ENCODE measurements at places on chromosomes 13 and 19.

DNA sequence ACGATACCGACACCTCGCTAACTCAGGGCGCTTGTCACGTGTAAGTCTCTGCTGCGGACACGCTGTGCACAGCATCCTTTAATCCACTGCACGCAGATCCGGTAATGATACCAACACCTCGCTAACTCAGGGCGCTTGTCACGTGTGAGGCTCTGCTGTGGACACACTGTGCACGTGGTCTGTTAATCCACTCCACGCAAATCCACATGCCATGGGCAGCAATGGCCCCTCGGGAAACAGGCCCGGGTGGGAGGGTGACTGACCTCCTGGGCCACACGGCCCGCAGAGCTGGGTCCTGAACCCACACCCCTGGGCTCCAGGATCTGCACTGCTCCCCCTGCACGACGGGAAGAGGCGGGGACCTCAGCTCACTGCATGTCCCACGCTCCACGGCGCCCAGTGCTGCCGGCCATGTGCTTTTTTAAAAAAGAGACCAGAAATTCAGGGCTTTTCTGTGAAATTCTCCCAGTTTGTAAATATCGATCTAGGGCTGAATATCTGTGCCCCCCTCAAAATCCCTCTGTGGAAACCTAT, 16.1 kb downstream of the SHC2 start:
- DNase-seq, result no peak

GRCh38 chr19:15264933-15265206, 32.6 kb upstream of the EPHX3 start:
- DNase-seq, result no peak

DNA sequence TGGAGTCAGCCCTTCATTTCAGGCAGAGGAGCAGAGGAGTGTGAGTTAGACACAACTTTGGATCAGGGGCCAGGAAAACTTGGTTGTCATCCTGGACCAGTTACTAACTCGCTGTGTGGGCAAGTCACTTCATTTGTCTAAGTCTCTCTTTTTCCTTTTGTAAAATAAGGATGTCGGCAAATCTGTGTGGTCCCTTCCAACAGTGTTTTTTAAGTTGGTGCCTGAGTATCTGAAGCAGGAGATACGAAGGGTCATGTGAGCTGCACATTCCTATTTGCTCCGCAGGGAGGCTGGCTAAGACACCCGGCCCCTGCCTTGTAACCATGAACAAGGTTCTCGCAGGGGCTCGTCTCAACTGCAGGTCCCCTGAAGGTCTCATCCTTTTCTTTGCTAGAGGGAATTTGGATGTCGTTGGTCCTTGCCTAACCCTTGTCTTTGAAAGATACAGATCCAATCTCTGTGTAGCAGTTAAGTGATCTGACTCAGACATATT, 64.3 kb downstream of the LRCH1 start:
- DNase-seq, result no peak

GRCh38 chr19:18440936-18441803, 3.2 kb upstream of the ISYNA1 start:
- no peak for DNase-seq

DNA sequence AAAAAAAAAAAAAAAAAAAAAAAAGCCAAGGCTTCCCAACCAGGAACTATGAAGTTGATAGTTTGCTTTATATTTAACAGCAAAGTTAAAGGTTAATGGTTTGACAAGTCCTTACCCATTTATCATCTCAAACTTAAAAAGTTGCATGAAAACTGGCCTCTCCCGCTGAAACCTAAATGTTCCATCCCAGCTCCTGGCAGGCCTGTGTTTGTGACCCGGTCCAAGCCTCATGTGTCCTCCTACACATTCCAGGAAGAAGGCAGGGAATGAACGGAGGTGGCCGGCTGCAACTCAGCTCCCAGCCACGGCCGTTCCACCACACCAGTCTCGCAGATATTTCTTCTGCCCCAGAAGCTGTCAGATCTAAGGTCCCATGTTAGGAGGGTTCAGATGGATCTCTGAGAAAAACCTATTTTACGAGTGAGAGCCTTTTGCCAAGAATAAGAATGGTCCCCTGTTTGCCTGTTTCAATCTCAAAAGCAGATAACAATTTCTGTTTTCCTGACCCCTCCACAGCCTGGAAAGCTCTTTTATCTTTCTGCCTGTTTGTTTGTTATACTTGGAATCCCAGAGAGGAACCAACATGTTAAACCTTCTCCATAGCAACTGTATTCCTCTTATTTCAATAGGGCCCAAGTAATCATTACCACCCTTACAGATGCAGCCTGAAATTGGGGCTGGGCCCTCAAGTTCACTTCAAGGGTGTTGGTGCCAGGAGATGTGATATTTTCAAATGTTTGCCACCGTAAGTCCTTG, 56.5 kb downstream of the KCTD12 start:
- DNase-seq, result no peak

- DNase-seq, result no peak
Measured at GRCh38 chr13:61777271-61777670, 361.6 kb upstream of the PCDH20 start.

GRCh38 chr13:20667857-20668437, 35.6 kb upstream of the IL17D start:
- no peak for DNase-seq

DNA sequence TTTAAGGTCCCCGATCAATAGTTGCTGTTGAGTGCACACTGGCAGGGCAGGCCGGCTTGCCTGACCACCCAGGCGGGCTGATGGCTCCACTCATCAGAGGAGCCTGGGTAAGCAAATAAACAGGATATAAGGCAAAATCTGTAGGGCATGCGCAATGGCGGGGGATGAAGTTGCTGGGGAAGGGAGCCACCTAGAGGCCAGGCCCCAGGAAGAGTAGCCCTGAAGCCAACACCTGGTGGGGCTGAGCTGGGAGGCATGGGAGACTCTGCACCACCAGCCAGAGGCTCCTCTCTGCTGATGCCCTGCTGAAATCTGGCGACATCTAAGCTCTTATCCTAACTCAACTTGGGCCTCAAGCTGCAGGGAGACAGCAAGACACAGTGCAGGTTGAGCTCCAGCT, 324.3 kb downstream of the ZNF536 start:
- no peak for DNase-seq

DNA sequence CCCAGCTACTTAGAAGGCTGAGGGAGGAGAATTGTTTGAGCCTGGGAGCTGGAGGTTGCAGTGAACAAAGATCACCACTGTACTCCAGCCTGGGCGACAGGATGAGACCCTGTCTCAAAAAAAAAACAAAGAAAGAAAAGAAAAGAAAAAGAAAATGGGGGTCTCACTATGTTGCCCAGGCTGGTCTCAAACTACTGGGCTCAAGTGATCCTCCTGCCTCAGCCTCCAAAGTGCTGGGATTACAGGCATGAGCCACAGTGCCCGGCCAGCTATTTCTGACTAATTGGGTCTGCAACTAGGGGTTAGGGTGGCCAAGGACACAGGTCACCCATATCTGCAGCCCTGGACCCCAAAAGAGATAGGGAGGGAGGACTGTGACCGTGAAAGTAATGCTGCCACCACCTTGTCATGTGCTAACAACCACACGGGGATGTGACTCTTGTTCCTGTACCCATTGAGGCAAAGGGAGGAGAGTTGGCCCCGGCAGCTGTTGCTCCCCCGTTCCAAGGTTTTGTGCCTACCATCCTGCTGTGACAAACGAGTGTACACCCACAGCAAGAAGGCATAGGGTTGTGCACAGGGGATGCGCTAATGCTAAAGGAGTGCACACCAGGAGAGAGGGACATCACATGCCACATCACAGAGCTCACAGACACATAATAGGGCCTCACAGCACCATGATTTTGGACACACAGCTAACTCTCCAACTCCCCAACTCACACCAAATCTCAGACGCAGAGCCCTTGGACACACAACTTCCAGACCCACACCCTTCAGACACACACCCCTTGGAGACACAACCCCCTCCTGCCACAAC, 619 bp downstream of the MEF2B start:
- DNase-seq, result no peak

- DNase-seq, result no peak
Measured at GRCh38 chr13:42959615-42960014, 32.4 kb downstream of the EPSTI1 start.

DNA sequence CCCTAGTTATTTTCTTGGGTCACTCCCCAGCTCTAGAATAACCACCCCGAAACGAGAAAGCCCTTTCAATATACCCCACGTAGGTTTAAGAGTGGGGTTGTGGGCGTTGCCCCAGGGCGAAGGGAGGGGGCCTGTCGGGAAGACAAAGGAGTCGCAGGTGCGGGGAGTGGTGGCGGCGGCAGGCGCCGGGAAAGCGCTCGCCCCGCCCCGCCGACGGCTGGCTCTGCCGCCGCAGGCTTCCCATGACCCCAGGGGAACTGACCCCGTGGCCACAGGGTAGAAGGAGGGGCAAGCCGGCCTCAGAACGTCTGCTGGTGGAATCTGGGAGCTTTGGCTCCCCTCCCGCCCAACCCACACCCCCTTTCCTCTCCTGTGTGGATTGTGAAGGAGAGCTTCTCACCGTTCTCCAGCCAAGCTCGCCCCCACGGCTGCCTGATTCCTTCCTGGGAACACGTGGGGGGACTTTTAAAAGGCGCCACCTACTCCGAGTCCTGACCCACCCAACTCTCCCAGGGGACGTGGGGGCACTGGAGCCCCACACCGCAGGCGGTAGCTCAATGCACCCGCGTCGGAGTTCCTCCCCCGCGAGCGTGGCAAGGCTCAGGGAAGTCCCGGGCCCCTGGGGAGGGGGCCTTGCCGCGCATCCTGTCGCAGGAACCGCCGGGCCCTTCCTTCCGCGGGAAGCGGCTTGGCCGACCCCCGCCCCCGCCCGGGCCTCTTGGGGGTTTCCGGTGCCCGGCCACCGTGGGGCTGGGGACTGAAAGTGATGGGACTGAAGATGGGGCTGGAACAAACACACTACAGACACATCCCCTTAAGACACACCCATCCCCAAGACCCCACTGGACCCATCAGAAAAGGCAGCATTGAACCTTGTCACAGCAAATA, 5.5 kb downstream of the IER2 start:
- peak; percentile 55 for DNase-seq

DNA sequence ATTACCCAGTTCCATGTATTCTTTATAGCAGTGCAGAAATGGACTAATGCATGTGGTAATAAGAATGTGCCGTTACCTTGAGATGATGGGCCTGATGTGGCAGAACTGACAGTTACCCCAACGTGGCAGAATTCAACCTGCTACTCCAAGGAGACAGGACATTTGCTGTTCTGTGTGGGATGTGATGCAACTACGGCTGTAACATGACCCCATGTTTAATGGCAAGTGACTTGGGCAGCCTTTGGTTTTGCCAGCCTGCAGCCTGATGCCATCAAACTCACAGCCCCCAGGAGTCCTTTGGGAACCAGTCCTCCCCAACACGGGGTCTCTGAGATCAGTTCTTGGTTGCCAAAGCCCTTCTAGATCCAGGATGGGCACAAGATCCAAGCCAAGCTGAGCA, 107.3 kb downstream of the ZNF557 start:
- no peak for DNase-seq

DNA sequence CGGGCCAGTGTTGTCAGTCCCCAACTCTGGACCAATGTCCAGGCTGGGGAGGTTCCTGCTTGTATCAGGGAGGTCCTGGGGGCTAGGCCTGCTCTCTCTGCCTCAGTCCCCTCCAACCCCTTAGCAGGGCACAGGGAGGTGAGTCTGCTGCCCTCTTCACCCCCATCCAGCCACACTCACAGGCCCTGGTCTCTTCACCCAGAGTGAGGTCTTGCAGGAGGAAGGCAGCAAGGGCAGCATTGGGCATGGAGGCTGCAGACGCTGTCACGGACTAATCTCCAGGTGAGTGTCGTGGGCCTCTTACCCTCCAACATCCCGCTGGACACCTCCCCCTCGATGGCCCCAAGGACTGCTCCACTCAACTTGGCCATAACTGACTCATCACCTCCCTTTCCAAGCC, 11.9 kb upstream of the SIGLEC11 start:
- DNase-seq, result no peak

- DNase-seq, result no peak
Measured at GRCh38 chr13:78884571-78884970, 225.6 kb upstream of the OBI1 start.

DNA sequence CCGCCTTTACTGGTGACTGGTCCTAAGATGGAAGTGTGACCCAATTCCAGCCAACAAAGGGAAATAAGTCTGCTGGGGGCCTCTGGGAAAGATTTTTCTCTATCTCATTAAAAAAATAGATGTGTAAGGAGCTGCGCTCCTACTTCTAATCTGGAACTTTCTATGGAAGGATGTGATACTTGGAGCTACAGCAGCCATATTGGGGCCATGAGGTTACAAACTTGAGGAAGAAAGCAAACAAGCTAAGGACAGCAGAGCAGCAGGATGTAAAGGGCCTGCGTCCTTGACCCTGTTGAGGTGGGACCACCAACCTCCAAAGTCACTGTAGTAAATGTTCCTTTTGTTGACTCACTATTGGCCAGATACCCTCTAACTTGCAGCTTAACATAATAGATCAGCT, 7.5 kb downstream of the GPR42 start:
- no peak for DNase-seq

DNA sequence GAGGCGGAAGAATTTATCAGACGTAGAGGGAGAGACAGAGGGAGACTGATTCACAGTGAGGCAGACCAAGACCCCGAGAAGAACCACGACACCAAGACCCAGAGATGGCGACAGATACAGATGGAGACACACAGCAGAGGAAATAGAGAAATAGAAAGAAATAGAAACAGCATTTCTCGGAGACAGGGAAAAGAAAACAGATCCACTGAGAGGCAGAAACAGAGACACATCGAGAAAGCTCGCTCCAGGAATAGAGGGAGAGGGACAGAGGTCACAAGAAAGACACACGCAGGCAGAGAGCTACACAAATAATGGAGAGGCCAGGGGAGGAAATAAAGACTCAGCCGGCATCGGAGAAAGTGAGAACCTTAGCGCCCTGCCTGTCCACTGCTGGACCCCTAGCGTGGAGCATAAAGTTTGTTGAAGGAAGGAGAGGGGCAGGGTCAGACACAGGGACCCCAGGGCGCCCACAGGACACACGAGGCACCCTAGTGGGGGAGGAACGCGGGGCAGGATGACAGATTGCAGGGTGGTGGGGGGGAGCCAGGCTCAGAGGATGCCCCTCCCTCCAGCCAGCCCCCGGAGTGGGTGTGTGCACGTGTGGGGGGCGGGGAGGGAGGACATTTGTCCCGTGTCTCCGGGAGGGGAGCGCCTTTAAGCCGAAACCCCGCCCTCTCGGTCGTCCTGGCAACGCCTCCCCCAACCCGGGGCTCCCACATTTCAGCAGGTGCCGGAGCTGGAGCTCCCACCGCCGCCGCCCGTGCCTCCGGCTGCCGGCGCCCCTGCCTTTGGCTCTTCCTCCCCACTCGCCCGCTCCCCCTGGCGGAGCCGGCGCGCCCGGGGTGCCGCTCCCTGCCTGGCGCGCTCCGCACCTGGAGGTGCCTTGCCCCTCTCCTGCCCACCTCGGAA, at the start of gene PRKCG:
PRKCG (plus strand) TSS at position 716 of the 909 bp plus-strand sequence. CDS start 298 bp downstream, outside the sequence.
- DNase-seq, result no peak

GRCh38 chr13:76570510-76570971, 315.7 kb downstream of the KCTD12 start:
- no peak for DNase-seq
